Activated T-cell treated with anti-CD3 and anti-CD28 coated beads, Interleukin-2, amount 50 U/mL, for 48 hours (primary cell): ENCODE measurements at places on chromosomes 6 and 20.

- DNase-seq = no peak
Measured at GRCh38 chr6:99348288-99349170, 945 bp downstream of the FAXC start.

DNA sequence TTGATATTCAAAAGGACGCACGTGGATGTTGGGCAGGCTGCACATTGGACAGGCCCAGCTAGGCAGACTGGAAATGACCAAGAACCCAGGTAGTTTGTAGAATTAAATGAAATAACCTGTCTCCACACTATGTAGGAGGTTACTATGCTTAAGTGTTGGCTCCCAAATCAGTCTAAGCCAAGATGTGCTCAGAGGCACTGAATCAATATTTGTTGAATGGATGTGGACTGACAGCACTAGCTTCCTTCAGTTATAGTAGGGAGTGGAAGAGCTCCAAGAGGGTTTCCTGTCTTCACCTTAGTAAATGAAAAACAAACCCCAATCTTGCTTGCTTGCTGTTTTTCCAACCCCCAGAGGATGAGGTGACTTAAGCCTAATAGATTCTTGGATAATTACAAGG, 180.5 kb downstream of the JARID2 start:
- no peak for DNase-seq

DNA sequence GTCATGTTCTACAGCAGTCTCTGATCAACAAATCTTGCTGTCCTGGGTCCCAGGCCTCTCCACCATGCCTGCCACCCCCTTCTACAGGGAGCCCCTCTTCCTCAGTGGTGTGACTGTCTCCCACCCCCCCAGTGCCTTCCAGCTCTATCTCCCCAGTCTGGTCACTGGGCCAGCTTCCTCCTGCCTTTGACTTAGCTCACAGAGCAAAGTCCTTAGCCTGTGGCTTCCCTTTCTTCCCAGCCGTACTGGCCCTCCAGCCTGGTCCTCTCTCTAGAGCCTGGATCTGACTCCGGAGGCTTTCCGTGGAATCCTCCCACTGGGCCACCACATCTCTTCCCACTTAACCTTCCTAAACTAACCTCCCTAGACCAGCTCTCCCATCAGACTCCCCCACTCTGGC, 17.0 kb downstream of the MAPK13 start:
- DNase-seq = no peak

DNA sequence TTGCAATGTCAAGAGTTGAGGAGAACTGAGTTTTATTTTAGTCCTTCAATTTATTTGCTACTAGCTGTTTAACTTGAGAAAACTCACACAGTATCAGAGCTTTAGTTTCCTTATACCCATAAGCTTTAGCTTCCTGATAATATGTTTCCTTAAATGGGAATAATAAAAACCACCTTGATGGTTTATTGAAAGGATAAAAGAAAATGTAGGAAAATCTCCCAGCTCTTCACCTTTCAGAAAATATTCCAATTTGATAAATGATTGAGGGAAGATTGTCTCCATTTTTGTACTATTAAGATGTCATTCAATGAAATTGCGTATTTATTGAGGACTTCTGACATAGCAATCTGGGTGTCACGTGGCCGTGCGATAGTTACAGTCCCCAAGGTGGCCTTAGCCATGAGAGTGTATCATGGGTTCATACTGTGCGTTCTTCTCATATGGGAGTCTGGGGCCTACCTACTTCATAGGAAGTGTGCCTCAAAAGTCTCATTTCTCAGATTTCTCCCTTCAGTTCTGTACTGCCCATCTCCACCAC, 296.3 kb upstream of the BMP2 start:
- DNase-seq = no peak

DNA sequence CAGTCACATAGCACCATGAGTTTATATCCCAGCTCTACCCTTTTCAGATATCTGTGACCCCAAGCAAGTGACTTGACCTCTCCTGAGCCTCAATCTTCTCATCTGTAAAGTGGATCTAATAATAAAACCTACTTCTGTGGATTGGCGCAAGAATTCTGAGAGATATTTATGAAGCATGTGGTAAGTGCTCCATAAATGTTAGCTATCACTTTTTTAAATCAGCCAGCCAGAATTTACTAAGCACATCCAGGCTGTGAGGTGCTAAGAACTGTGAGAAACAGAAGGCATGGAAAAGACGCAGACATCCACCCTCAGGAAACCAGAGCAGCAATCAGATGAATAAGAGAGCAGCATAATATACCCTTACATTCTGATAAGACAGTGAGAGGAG, 862 bp downstream of the C20orf96 start:
- DNase-seq = no peak

- no peak for DNase-seq
Measured at GRCh38 chr6:91720324-91720723, 1133.5 kb upstream of the MAP3K7 start.

DNA sequence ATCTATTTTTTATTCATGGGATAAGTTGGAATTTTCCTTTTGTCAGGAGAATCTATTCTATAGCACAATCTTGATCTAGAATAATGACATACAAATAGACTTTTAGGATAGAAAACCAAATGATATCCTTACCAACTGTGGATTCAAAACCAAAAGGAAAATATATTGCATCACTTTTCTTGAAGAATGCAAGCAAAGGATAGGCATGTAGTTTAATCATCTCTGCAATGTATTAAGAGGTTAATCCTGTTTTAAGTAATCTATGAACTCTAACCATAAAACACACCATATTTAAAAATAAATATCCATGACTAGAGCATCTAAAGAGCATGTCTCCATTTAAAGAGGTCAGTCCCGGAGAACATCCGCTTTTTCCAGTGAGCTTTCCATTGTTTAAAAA, 106.7 kb upstream of the CNKSR3 start:
- no peak for DNase-seq

GRCh38 chr20:60529149-60529548, 570.9 kb downstream of the CDH26 start:
- no peak for DNase-seq

GRCh38 chr6:119314885-119315272, 34.7 kb downstream of the MAN1A1 start:
- no peak for DNase-seq

DNA sequence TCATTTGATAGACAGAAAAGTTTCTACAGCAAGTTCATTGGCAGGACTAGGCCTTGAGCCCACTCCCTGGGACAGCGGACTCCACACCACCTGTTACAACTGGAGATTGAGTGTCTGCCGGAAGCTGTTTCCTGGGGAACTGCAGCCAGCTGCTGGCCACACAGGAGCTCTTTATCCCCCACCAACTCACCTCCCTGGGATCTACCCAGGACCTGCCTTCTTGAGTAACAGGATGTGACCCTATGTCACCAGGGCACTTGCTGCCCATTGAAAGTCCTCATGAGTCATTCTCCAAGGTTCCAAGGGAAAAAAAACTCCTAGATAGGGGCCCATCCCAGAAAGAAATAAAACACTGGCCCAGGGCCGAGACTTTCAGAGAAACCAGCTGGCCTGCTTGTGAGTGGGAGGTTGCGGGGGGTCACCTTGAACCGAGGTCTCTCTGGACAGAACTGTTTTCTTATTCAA, 37.4 kb upstream of the SLC9A8 start:
- no peak for DNase-seq

DNA sequence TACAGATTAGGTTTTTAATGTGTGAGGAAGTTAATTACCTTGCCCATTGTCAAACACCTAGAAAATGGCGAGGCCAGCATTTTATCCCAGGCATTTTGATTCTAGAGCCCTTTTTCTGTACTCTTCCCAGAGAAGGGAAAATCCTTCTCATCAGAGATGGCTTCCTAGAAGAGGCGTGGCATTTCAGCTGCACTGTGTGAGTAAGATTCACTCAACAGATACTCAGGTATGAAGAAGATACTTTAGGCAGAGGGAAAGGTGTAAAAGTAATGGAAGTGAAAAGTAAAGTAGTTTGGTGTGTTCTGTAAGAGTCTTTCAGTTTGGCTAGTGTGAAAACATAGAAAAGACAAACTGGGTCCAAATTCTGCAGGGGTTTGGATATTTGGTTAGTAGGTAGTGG, 113.8 kb downstream of the MAP3K4 start:
- DNase-seq = no peak

DNA sequence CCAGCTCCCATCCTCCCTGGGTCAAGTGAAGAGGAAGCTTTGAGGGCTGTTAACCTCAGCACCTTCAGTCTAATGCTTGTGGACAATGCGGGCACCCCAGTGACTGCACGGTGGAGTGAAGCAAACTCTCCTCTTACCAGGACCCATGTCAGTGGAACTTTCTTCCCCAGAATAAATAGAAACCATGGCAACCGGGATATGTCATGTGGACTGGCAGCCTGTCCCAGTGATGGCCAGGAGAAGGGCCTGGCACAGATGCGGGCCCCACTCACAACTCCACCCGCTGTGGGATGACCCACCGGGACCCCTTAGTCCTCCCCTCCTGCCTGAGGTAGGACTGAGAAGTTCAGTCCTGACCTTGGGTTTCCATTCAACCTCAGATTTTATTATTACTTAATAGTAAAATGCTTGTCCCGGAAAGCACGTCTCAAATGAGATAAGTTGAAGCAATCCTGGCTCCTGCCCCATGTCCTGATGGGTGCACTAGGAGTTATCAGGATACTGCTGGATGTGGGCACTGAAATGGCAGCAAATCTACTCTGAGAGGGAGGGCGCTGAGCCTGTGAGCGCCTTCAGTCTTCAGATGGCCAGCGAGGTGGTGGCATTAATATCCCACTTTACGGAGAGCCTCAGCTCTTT, 23.5 kb downstream of the TOX2 start:
- DNase-seq = no peak

DNA sequence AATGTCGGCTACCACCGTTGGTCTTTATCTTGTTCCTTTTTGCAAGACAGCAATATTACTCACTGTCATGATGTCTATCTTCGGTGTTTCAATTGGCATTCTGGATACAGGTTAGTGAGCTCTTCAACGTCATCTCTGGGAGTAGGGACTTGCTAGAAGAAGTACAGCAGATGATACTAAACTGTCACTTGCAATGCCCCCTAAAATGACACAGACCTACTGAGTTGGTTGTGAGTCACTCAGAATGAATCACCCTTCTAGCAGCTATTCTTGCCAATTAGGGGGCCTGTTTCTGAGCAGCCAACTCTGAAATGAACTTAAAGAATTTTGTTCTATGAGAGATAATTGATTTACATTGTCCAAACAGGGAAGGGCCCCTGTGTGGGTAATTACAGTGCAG, 176.5 kb downstream of the SLC16A10 start:
- no peak for DNase-seq

DNA sequence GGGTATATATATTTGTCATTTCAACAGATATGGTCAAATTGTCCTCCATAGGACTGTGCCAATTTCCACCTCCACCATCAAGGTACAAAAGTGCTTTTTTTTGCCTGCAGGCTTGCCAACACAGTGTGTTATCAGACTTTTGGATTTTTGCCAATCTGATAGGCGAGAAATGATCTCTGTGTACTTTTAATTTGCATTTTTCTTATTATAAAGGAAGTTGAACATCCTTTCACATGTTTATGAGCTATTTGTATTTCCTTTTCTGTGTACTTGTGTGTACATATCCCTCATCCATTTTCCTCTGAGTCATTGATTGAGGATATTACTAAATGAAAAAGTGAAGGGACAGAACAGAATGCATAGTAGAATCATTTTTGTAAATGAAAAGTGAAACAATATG, 39.0 kb upstream of the PTPN1 start:
- no peak for DNase-seq
